ENCODE measurements at places on chromosomes 12 and 14.

DNA sequence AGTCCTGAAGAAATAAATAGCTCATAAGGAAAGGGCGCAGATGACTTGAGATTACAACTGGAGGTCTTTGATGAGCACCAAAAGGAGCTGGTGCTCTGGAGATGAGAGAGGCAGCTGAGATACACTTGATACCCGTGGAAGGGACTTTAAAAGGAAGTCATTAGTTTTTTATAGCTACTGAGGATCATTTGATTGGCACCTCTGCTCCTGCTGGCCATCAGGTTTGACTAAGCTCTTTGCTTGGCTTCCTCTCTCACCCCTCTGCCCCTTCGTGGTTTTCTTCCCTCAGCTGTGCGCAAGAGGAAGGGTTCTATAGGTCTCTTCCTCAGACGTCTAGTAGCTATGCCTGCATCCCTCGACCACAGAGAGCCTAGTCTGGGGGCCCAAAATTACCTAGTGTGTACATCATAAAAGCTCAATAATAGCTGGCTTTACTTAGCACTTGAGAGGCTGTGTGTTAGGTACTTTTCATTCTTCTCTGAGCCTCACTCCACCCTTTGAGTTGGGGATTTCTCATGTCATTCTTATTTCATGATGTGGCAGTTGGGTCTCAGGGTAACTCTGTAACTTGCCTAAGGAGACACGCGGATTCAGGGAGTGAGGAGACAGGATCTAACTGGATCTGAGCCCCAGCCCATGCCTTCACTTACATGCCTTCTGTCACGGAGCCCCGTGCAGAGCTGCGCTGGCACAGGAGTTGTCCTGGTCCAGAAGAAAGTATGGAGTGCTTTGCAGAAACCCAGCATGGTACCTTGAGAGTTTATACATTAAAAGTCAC is 68.4 kb upstream of the ASPG start:
- DNase-seq: no peak

- DNase-seq: no peak
Observed at GRCh38 chr12:88638966-88639760, 58.9 kb upstream of the KITLG start.

DNA sequence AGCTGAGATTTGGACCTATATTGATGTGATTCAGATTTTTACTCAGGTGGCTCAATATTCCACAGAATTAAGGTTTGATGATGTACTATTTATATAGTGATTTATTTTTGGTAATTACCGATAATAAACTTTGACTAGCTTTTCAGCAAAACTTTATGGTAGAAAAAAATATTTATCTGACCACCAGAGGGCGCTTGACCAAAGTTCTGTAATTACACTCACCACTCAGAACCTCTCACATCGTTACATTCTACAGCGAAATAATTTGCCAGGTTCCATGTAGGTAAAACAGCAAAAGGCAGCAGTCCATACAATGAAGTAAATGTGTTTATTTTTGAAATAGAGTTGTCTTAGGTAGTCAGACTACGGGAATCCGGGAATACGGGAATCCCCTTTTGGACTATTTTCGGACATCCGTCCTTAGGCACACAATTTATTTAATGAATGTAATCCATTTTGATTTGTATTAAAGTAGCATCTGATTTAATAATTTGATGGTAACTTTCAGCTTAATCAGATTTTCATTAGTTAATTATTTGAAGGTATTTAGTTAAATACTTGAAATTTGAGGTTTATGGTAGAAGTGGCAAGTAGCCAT is 143.0 kb upstream of the DDHD1 start:
- DNase-seq: peak; percentile 15

DNA sequence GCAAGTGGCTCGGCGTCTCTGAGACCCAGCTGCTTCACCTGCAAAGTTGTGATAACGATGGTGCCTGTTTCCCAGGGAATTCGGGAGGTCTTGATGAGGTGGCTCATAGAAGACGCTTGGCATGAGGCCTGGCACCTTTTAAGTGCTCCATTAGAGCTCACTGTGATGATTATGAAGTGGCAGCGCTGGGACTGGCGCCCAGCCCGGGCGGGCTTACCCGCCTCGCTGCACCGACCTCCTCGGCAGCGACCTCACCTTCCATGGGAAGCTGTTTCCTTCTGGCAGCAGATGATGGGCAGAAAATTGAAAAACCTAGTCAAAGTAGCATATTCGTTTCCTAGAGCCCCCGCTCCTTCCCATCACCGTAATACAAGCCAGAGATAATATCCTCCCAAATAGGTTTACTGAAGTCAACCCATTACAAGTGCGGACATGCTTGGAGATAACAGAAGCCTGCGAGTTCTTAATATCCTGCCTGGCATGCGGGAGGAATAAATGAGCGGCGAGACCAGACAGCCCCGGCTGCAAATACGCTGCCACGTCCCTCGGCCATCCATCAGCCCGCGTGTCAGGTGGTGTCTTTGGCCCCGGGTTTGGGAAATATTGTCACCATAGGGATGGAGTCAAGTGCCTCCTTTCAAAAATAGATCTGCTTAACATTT is 35.2 kb upstream of the DLK1 start:
- DNase-seq: no peak

DNA sequence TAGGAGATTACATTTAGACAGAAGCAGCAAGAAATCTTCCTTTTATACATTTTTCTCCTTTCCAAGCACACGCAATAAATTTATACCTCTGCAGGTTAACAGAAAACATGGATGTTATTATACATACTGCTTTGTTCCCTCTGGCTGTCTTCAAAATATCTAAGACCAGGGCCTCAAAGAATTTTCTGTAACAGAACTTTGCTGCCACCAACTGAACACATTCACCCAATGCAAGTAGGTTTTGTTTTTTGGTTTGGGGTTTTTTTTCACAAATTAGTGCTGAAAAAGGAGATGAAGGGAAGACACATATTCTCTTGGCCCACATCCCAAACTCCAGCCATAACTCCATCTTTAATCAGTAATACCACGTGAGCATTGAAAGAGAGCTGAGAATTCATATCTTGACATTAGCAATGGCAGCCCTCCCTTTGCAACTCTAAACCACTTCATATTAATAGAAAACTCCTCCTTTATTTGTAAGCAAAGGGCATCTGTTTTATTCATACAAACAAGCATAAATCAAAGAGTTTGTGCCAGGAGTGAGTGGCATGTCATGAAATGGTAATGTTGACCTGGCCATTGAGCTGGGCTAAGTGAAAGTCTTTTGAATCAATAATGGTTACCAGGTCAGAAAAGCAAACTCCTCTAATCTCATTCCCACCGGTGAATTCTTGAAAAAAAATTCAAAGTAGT is 150.8 kb upstream of the FSCB start:
- no peak for DNase-seq

DNA sequence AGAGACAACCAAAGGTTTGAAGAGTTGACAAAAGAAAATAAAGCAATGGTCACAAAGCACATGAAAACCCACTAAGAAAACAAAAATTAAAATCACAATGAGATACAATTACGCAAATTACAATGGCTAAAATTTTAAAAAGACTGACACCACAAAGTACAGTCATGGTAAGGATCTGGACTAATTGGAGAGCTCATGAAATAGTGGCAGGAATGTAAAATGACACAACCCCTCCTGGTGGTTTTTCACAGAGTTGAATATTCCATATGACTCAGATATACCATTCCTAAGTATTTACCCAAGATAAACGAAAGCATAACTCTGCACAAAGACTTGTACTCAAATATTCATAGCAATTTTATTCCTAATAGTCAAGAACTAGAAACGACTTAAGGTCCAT is 65.9 kb downstream of the NOVA1 start:
- DNase-seq: no peak

DNA sequence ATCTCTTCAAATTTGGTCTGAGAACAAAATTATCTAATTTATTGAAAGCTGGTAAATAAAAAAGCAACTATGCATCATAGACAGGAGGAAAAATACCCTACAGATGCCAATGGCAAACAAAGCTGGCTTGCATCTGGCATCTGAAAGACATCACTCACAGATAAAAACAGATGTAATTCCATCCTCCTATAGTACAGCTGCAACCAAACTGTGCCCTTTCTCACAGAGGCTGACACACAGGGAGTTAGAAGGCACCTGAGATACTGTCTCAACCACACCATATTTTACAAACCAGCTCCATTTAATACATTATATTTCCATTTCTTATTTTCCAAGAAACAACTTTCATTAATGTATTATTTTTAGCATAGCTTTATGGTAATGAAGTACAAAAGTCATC is 39.4 kb downstream of the DUSP16 start:
- DNase-seq: no peak

DNA sequence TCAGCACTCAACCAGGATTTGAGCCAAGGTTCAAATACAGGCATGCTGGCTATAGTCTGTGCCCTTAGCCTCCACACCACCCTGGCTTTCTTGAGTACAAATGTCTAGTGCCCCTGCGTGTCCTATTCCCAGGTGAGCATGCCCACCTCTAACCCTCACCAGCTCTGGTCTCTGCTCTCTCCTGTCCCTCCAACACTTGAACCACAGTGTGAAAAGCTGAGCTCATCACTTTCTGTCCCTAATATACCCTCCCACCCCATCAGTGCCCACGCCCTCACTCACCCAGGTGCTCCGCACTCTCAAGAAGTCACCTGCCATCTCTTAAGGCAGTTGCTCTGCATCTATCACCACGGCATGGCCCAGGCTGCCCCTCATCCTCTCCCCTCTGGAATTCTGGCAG is 7.0 kb upstream of the KRT71 start:
- no peak for DNase-seq

GRCh38 chr12:27552886-27553560 is 29.0 kb downstream of the PPFIBP1 start:
- no peak for DNase-seq

- no peak for DNase-seq
Observed at GRCh38 chr12:52605542-52605941, 4.3 kb upstream of the KRT72 start.

GRCh38 chr14:49483268-49483667 is 102.9 kb downstream of the RPS29 start:
- DNase-seq: no peak

- DNase-seq: no peak
Observed at GRCh38 chr12:48459259-48459658, 13.1 kb upstream of the ANP32D start.

DNA sequence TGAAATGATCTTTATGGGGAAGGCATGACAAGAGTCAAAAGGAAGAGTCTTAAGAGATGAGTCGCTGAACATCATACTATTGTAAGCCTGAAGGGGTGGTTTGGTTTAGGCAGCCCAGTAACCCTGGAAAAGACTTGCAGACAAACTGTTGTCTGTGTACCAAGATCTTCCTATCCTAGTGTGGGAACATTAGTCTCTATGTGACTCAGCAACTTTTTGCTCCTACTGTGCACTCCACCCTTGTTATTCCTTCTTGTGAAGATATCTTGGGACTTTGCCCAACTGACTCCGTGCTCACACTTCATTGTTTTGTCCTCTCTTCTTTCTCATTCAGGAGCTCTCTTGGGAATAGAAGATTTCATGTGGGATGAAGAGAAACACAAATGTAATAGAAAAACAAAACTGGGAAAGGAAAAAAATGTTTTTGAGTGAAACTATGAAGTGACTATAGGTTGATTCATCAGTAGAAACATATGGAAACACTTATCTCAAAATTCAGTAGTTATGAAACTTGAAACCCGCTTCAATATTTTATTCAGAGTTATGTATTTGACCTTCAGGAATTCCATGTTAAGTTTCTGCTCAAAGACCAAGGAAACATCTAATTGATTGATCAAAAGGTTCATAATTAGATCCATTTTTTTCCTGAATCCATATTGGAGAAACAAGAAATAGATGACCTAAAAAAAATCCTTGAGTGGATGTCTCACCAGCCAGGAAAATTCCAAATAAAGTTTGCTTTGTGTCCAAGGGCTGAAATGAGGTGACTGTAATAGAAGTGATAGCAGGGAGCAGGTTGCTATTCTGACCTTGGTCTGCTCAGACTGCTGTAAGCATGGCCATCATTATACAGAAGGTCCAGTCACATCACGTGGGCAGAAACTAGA is 67.2 kb downstream of the BTG1 start:
- DNase-seq: no peak

- no peak for DNase-seq
Observed at GRCh38 chr14:90177539-90178189, 78.7 kb upstream of the PSMC1 start.

GRCh38 chr14:105250986-105251385 is 2.7 kb downstream of the BTBD6 start:
- DNase-seq: no peak

GRCh38 chr12:104551313-104551931 is 94.7 kb downstream of the CHST11 start:
- no peak for DNase-seq

GRCh38 chr14:69928111-69928523 is 48.9 kb downstream of the SMOC1 start:
- no peak for DNase-seq

DNA sequence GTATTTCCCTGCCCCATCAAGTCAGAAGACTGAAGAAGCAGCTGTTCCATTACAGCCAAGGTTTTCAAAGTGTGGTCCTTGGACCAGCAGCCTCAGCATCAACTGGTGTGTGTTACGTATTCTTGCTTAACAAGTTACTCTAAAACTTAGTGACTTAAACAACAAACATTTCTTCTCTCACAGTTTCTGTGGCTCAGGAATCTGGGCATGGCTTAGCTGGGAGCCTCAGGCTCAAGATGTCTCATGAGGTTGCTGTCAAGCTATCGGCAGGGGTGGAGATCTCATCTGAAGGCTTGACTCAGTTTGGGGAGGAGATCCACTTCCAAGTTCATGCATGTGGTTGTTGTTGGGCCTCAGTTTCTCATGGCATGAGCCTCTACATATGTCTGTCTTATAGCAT is 174.5 kb downstream of the KTN1 start:
- DNase-seq: no peak

DNA sequence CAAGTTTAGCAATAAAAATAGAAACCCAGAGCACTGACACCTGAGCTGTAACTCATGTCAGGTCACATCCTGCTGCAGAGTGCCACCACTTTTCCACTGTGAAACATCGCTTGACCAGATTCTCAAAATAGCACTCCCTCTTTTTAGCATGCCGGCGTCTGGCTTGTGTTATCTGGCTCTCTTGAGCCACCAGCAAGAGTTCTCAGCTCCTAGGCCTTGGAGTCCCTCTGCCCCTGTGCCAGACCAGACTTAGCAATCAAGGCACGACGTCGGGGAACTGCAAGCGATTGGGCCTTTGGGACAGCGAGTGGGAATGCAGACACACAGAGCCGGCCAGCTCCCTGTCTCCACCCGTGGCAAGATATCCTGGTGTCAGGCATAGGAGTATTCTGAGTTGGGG is 52.5 kb downstream of the SPIC start:
- DNase-seq: no peak

Measured in central memory CD4-positive, alpha-beta T cell (primary cell).